ENCODE measurements at places on chromosomes 13 and 19.

- no peak overlapping the region for H3K27ac ChIP-seq
- no peaks in the 10 kb centered on the region for H3K4me1 ChIP-seq
- H3K27me3 ChIP-seq = no peaks in the 10 kb centered on the region
- H3K4me3 ChIP-seq = no peak overlapping the region
- no peak for DNase-seq
- no peaks in the 10 kb centered on the region for H3K36me3 ChIP-seq
Observed at GRCh38 chr19:51560339-51560738, 10.7 kb upstream of the ZNF175 start.

GRCh38 chr19:23762884-23763711 is 4.4 kb upstream of the ZNF681 start:
- H3K36me3 ChIP-seq = no peaks in the 10 kb centered on the region
- H3K27ac ChIP-seq = peak overlapping the region; percentile 94
- peak overlapping the region; percentile 67 for H3K4me3 ChIP-seq
- no peaks in the 10 kb centered on the region for H3K4me1 ChIP-seq

DNA sequence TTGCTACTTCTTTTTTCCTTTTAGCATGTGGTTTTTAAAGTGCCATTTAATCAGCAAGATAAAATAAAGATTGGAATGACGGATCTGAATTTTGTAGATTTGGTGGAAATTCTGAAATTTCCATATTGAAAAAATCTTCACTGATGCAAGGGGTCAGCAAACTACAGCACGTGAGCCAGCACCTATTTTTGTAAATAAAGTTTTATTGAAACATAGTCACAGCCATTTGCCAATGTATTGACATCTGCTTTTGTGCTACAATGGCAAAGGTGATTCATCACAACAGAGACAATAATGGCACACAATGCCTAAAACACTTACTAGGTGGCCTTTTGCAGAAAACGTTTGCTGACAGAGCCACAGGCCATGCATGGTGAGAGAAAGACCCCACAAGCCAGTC is 226.4 kb downstream of the ABCC4 start:
- no peak overlapping the region for H3K4me3 ChIP-seq
- DNase-seq = no peak
- no peaks in the 10 kb centered on the region for H3K36me3 ChIP-seq
- no peaks in the 10 kb centered on the region for H3K27me3 ChIP-seq

DNA sequence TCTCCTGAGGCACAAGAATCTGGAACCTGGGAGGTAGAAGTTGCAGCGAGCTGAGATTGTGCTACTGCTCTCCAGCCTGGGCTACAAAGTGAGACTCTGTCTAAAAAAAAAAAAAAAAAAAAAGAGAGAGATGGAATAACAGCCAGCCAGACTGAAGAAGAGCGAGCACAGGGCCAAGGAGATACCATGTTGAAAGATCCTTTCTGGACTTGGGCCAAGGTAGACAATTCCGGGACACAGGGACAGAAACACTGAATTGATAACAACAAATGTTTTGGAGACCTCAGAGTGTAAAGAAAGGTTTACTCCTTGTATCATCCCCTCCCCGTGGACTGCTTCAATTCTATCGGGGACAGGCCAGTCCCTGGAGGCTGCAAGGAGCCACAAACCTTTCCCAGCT is 4.6 kb downstream of the LPAR2 start:
- no peaks in the 10 kb centered on the region for H3K27me3 ChIP-seq
- no peak overlapping the region for H3K4me3 ChIP-seq
- peaks cover 17% of the 10 kb centered on the region for H3K36me3 ChIP-seq
- no peak overlapping the region for H3K27ac ChIP-seq

GRCh38 chr13:93151277-93151676 is 75.3 kb upstream of the GPC6 start:
- no peaks in the 10 kb centered on the region for H3K4me1 ChIP-seq
- DNase-seq = no peak
- no peaks in the 10 kb centered on the region for H3K36me3 ChIP-seq
- no peaks in the 10 kb centered on the region for H3K27me3 ChIP-seq

GRCh38 chr13:51479199-51479523 is 26.3 kb upstream of the INTS6 start:
- H3K4me1 ChIP-seq = no peaks in the 10 kb centered on the region
- H3K27ac ChIP-seq = no peak overlapping the region
- H3K36me3 ChIP-seq = no peaks in the 10 kb centered on the region
- no peak overlapping the region for H3K4me3 ChIP-seq
